ENCODE measurements at places on chromosomes 4 and X.

DNA sequence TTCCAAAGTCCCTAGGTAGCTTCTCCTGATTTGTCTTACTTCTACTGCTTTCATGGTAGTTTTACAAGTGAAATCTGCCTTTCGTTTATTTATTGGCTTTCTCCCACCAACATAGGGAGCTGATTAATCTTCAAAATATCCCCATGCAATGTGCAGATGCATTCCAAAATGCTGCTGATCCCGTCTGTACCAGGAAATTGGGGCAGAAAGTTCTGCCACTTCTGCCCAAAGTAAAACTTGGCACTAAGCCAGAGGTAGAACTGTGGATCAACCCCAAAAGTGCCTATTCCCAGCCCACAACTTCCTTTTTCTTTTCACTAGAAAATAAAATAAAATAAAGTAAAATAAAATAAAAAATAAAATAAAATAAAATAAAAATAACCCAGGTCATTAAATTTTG is 47.3 kb upstream of the PPARGC1A start:
- DNase-seq: no peak

GRCh38 chrX:13283950-13284546 is 35.8 kb downstream of the ATXN3L start:
- DNase-seq: no peak

DNA sequence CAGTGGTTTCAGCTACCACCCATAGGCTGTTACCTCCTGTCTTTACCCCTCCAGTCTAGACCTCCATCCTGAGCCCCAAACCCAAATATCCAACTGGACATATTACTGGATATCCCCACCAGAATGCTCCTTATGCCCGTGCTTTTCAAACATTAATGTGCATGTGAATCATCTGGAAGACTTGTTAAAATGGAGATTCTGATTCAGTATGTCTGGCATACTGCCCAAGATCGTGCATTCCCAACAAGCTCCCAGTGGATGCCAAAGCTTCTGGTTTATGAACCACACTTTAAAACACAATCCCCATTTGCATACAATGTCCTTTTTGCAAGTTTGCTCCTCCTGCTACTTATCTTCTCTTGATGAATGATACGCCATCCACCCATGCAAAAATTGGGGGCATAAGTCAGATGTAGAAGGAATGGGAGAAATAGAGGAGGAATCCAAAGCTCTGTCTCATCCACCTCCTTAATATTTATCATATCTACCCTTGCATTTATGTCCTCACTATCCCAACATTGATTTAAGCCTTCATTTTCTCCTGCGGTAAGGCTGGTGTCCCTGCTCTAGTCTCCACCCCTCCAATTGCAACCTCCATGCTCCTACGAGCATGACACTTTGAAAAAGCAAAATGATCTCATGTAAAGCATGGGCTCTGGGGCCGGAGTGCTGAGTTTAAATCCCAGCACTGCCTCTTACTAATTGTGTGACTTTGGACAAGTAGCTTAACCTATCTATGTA is 7.4 kb upstream of the PGRMC1 start:
- DNase-seq: no peak

- no peak for DNase-seq
Measured at GRCh38 chr4:87025614-87026041, 90.8 kb downstream of the AFF1 start.
